Astrocyte of the cerebellum (primary cell): ENCODE measurements at places on chromosomes 5 and 9.
A peak's percentile ranks its signal among the peaks of the same experiment; 100 is the strongest.

- peak; percentile 46 for DNase-seq
Measured at GRCh38 chr9:104091708-104092107, 2.4 kb upstream of the SMC2 start.

DNA sequence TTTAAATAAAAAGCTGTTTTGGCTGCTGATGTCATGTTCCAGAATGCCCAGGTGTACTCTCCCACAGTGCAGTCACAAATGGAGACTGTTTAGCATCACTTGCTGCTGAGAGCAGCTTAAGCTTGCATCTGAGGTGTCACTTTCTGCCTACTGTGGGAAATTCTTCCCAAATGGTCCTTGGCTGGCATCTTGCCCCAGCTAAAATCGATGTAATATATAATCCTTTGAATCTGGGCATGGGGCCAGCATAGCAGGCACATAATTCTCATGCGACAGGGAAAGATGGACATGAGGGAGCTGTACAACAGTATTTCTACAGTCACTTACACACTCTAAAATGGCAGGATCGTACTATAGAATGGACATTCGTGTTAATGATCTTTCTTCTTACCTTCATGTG, 144.3 kb downstream of the MACIR start:
- DNase-seq = no peak

DNA sequence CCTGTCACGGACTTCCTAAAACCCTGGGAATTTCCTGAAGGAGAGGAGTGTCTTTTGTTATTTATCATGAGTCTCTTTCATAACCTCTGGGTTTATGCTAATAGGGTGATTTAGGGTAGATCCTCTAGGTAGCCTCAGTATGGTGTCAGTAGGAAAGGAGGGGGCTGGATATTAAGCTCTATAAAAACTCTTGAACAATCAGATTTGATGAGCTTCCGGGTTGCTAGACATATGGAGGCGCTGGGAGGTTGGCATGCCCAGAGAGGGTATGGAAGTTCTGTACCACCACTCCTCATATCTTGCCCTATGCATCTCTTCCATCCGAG, 15.6 kb upstream of the PTBP3 start:
- DNase-seq = no peak

DNA sequence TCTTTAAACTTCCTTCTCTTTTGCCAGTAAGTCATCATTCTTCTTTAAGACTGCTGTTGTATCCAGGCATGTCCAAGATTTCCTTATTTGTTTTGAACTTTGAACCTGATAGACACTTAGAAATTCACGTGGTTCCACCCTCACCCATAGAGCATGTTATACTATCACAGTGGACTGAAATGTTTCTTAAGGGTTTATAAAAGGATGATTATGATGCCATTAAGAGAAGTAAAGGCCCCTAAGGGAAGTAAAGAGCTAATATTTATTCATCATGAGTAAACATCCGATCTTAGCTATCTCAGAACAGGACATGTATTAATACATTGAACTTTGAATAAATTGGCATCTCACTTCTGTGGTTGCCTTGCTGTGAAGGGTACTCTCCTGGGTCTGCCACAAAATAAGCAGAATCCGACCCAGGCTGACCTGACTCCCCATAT, 49.8 kb downstream of the PRKACG start:
- DNase-seq = no peak

GRCh38 chr5:40584054-40584453, 95.7 kb upstream of the PTGER4 start:
- DNase-seq = no peak

DNA sequence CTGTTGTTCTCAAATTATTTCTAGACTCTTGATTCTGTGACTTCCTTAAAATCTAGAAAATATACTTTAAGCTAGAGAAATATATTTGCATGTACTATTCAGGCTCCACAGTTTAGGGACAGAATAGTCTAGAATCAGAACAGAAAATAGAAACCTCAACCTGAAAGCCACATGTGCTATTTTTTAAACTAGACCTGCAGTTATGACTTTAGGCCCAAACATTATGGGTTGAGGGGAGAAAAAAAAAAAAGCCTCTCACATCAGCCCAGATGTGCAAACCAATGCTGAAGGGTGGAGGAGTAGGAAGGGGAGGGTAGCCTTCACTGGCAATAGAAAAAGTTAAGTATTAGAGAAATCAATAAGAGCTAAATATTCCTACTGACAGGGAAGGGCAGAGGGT, 35.7 kb downstream of the ELL2 start:
- no peak for DNase-seq
